ENCODE measurements at places on chromosomes 7 and 10.

DNA sequence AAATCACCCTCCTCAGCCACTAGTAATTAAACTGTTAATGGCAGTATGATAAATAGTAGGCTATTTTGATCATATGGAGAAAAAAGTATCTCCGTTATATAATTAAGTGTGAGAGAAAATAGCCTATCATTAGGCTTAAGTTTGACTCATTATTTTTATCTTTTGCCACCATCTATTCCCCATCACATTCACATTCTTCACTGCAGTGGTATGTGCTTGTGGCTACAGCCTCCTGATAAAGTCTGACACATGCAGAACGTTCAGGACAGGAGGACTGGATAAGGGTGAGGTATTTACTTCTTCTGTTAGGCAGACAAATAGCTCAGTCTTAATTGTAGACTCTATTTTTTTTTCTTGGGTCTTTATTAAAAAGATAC, 5.8 kb downstream of the NEBL start:
- no peak for DNase-seq

DNA sequence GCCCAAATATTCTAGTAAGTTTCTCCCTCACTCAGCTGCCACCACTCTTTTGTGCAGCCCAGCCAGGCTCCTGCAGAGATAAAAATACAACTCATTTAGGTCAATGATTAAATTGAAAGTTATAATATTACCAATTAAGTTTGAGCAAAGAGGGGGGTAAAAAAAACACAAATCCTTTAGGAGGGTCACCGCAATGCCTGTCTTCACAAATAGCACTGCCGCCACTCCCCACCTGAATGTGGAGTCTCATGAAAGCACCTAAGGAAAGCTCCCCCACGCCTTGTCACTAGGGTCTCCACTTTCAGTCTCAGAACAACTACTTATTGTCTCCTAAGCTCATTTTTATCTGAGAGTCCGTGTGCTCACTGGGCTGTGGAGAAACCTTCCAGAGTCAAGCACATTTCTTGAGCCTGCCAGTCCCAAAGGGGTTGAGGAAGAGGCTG, 148.7 kb downstream of the FGFR2 start:
- DNase-seq = no peak

DNA sequence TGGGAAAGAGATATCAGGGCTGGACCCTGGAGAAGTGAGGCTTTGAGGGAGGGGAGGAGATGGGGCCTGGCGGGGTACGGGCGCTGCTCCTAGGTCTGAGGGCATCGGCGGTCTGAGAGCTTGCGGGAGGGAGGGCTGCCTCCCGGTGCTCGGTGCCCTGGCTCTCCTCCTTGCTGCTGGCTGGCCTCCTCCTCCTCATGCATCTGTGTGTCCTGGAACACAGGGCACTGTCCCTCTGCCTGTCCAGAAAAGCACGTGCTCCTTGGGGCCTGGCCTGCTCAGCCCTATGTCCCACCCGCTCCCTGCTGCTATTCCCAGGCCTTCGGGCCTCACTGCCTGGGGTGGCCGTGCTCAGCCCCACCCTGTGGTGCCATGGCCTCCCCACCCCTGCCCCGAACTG, 166.9 kb downstream of the RNF216 start:
- no peak for DNase-seq

DNA sequence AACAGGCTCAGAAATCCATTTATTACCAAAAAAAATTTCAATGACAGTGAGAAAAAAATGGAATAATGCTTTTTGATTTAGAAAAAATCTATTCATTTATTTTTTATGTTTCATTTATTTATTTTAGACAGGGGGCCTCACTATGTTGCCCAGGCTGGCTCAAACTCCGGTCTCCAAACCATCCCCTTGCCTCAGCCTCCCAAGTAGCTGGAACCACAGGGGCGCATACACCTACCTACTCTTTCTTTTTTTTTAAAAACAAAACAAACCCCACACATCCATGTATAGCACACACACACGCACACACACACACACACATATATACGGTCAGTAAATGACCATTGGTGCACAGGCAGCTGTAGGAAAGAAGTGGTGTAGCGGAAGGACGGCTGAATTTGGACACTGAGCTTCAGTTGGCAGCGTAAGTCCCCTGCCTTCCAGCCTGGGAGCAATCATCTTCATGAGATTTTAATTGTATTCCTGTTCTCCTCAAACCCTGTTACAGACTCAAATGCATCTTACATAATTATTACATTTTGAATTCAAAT, 28.8 kb downstream of the ARL4A start:
- DNase-seq = no peak

DNA sequence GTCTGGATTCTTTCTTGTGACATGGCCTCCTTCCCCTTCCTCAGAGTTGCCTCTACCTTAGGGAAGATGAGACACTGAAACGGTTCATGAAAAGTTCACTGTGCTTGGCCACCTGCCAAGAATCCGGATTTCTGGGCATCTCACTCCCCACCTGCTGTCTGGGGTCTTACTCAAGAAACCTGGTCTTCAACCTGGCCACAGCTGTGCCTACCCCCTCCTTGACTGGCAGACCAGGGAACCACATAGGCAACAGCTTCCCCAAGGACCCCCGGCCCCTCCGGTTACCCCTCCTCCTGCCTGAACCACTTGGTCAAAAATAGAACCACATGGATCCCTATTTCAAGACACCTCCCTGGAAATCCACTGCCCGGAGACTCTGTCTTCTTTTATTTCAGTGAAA, 58.7 kb upstream of the NANOS1 start:
- DNase-seq = no peak
